ENCODE measurements at places on chromosomes 16 and 17.

DNA sequence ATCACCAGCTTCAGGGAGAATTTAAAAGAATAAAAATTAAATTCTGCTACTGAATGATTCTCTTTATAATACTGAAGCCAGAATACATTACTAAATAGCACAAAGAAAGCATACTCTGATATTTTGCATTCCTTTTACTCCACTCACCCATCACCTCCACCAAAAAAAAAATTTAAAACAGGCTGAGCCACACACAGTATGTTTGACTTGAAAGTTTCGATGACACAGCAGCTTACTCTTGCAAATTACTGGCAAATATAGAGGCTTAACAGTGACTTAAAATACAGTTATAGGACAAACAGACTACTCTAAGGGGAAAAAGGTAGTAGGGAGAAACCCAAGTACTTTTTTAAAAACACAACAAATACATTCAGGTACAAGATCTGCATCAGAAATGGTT lies 39.2 kb downstream of the GPATCH8 start:
- no peak for DNase-seq

DNA sequence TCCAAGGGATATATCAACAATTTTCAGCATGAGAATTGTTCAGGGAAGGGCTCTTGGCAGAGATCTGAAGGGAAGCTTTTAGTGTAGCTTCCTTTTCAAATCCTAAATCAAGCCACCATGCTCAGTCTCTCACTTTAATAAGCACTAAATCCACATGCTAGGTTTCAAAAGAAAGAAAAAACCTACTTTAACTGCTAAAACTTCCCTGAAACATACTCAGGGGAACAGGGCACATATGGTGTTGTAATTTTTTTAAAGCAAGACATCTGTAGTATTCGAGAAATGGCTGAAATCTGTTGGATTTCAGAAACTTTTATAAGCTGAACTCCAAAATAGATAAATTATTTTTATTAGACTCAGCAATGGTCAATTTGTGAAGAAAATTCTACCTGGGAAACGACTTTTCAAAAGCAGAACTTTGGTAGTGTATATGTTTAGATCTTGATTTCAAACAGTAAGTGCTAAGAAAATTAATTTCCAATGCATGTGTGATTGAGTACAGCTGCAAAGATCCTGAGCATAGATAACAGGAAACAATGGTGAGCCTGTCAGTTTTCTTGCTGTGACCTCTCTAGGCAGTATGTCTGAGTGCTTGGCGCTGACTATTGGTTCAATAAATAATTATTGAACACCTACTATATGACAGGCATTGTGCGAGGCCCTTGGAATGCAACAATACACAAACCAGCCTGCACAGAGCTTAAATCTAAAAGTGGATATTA lies 804.5 kb upstream of the SOX9 start:
- no peak for DNase-seq

GRCh38 chr17:63150994-63151464 lies 185.0 kb downstream of the TANC2 start:
- DNase-seq, result no peak

DNA sequence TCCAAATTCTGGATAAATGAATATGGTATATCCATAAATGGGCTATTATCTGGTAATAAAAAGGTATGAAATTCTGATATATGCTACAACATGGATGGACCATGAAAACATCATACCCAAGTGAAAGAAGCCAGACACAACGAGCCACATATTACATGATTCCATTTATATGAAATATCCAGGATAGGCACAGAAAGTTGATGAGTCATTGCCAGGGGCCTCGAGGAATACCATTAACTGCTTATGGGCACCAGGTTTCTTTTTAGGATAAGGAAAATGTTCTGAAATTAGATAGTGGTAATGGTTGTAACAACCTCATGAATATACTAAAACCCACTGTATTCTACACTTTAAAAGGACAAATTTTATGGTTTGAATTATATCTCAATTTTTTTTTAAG lies 123.2 kb downstream of the PITPNC1 start:
- no peak for DNase-seq

GRCh38 chr17:78567991-78568390 lies 9.2 kb downstream of the DNAH17 start:
- no peak for DNase-seq

DNA sequence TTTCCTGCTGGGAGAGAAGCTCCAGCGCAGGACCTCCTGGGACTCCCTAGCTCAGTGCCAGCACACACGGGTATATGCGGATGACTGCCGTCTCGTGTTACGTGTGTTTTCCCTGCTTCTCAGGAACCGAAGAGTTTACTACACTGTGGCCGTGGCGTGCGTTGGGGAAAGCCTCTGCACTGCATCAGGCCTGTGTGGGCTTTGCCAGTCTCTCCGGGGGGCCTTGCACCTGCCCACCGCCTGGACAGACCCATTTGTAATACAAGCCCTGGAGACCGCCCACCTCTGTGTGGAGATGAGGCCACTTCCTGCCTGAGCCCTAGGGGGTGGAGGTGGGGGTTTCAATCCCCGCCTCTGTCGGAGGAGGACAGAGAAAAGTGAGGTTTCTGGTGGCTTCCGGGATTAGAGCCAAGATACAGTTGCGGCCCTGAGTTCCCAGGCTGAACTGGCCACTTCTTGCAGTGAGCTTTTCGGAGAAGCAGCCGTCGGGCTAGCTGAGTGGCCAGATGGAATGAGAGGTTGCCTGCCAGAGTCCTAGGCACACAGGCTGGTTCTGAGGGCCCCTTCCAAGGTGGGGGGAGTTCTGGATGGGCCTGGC lies 43.4 kb upstream of the GSE1 start:
- DNase-seq, result no peak

- no peak for DNase-seq
These were observed 39.9 kb downstream of the DNAH17 start for GRCh38 chr17:78537217-78537860.

DNA sequence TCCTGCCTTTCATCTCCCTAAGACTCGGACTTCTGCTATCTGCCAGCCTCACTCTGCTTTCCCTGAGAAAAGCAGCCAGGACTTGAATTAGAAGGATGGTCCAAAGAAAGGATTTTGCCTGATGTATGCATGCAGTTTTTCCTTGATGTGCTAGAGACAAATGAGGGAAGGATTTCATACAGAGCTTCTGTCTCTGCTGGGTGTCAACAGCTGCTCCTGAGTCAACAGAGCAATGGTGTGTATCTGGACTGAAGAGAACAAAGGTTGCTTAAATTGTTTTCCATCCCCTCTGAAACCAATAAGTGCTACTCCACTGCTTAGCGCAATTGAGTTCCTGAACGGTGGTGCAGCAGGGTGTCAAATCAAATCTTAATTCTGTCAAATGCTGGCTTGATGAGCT lies 680.6 kb upstream of the C16orf82 start:
- no peak for DNase-seq

DNA sequence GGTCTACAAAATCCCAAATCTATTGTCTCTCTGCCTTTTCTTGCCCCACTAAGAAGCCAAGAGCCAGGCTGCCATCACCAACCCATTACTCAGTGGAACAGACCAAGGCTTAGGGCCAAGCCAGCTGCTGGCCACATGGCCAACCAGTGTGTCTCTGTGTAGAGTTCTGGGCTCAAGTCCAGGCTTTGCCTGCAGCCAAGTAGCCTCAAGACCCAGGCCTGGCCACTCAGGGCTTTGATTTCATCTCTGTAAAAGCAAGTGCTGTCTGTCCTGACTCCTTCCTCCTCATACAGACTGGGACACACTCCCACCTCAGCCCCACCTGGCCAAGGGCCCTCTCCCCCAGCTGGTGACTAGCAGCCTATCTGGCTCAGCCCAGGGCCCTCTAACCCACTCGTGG lies 14.6 kb downstream of the SREBF1 start:
- no peak for DNase-seq

GRCh38 chr16:24525970-24526559 lies 13.3 kb upstream of the RBBP6 start:
- DNase-seq, result no peak

DNA sequence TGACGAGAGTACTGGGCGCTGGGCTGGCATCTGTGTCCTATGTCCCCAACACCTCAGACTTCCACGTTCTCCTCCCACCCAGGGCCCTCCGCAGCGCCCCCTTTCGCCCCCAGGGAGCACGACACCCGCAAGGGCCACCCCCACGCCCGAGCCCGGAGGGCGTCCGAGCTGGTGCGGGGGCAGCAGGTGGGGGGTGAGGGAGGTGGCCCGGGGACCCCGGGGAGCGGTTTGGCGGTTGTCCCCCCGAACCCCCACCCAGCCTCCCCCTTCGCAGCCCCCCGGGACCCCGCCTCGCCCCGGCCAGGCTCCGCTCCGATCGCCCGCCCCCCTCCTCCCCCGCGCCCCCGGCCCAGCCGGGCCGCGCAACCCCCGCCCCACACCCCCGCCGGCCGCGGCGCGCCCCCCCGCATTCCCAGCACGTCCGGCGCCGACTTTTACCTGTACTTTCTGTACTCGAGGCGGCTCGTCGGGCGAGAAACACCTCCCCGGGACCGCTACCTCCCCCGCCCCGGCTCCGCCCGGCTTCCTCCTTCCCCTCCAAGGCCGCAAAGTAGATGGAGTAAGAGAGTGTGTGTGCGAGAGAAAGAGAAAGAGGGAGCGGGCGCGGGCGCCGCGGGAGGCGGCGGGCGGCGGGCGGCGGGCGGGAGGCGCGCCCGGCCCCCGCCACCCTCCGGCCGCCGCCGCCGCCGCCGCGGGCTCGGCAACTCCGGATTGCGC lies 901 bp downstream of the CDYL2 start:
- DNase-seq, result peak; percentile 42

- no peak for DNase-seq
These were observed 966 bp downstream of the MIEN1 start for GRCh38 chr17:39729280-39729851.

GRCh38 chr17:19330271-19330670 lies 32.3 kb downstream of the B9D1 start:
- DNase-seq, result no peak

DNA sequence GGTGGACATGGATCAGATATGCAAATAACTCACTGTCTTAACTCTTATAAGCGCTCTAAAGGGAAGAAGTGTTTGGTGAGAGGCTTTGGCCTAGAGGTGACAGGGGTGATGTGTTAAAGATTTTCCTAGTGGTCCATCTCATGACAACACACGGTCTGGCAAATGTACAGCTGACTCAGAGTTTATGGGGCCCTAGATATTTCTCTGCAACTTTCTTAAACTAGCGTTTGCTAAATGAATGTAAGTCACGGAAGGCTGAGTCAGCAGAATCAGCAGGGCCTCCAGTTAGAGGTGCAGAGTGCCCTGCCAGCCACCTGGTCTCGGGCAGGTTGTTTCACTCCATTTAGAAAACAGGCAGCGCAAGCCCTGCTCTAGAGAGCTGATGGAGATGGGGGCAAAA lies 40.1 kb downstream of the CLEC16A start:
- DNase-seq, result no peak

DNA sequence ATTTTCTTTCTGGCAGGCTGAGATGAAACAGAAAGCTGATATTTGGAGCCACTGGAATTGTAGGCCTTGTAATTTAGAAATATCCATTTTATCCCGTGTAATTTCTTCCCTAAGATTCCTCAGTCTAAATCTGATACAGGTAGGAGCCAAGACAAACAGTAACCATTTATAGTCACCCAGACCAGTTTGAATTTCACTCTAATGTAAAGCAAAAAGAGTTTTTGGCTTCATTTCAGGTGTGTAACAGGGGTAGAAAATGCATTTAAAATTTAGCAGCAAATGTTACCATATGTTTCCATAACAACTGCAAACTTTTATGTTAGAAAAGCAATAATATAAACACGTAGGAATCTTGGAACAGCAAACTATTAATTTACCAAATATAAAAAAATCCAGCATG lies 249.4 kb downstream of the FTO start:
- no peak for DNase-seq

GRCh38 chr17:74215342-74215727 lies 2.0 kb downstream of the TTYH2 start:
- no peak for DNase-seq

DNA sequence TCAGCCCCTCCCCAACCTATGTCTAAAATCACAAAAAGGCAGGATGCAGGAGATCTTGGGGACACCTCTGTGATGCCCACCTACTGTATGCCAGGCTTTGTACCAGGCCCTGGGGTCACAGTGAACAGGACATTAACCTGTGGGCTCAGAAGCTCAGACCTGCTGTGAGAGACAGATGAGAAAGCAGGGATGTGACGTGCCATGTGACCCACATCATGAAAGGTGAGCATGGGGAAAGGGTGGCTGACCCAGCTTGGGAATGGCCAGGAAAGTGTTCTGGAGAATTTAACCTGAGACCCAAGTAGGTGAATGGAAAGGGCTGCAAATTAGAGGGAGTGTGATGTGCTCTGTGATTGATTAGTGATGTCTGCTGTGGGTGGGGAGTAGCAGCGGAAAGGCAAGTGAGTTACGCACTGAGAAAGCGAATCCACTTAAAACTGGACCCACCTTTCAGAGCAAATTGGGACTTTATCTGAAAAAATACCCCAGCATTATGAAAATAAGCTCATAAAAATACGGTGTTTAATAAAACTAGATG lies 132.2 kb downstream of the IRF8 start:
- no peak for DNase-seq

DNA sequence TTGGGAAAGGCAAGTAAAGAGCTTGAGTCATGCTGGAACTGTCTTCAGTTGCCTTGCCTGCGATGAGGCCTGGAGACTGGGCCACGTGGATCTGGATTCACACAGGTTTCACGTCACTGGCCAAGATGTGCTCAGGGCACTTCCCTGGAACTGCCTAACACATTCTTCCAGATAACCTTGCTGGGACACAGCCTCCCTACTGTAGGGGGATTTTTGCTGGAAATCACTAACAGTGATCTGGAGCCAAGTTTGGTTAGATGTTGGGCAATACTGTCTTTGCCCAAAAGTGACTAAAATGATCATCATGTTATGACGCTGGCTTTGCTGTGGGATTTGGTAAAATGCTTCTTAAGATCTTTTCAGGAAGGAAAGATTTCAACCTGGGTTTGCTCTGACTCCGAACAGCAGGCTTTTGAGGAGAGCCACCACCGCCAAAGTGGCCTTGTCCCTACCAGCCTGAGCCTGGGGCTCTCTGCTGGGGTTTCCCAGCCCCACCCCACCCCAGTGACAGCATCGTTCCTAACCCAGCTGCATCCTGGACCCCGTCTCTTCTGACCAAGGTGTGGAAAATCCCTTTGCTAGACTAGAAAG lies 14.7 kb downstream of the C1QTNF1 start:
- no peak for DNase-seq

DNA sequence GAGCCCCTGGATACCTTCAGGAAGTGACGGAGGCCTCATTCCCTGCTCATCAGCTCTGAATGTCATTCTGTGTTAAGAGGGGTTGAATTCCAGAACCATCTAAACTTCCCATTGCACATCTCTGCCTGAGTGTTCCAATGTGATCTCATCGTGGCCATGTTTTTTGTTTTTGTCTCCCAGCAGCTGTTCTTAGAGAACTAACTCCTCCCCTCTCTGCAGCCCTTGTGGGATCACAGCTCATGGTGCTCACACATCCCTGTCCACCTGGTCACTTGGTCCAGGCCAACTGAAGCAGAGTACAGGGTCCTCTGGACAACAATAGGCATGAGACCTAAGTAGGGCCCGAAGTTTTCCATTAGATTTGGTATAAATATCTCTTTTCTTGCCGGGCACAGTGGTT lies 6.0 kb upstream of the SYT17 start:
- DNase-seq, result no peak

DNA sequence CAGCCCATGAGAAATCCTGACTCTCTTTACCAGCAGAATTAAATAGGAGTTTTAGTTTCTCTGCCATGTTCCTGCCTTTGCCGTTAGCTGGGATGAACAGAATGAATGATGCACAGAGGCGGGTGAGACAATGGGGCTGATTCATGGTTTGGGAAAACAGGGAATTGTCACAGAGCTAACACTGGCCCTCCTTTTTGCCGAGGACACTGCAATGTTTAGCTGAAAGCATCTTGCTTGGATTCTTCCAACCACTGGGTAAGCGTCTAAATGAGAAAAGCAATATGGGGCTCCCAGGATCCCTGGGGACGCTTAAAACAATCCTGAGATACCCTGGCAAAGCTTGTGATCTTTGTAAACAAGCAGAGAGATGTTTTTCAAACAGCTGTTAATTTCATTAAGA lies 12.8 kb upstream of the PAFAH1B1 start:
- DNase-seq, result no peak
